Mucosa of descending colon (tissue), 3 donors: ENCODE measurements at places on chromosomes 6 and 20. TPM values are rescaled to one million over a fixed set of nuclear protein-coding genes. Genes with fewer than 3 reads are reported as not detected.

- DNase-seq, result no peak
Observed at GRCh38 chr6:37971711-37972390, 152.3 kb downstream of the ZFAND3 start.

DNA sequence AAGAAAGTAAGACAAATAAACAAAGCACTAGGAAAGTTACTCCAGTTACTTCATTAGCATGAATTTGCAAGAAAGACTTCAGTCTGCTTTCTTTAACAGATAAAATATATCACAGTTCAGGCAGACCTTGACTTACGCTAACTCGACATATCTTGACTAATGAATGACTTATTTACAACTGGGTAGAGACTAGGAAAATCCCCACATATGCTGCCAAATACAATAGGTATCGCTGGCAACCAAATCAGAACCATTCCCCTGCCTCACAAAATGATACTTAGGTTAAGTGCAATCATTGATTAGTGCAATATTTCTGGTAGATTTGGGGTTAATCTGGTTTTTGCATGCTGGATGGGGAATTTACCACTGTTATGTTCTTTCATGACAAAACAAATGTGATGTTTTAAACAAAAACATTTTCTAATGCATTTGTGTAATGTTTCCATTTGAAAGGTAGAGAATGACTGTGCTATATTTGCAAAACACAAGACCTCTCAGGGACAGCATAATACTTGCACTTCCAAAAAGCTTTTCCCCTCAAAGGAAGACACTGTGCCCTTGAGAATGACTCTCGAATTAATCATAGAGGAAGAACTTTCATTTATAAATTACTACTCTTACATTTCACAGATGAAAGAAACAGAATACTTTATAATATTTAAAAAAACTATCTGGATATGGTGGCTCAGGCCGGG is 101.6 kb downstream of the PRKN start:
- no peak for DNase-seq

GRCh38 chr6:21891080-21891479 is 297.5 kb downstream of the SOX4 start:
- DNase-seq, result no peak

- peak; percentile 5 for DNase-seq
Observed at GRCh38 chr6:72621291-72622093, at the start of gene KCNQ5. TSS of gene KCNQ5 (plus strand) at chr6:72622064.

DNA sequence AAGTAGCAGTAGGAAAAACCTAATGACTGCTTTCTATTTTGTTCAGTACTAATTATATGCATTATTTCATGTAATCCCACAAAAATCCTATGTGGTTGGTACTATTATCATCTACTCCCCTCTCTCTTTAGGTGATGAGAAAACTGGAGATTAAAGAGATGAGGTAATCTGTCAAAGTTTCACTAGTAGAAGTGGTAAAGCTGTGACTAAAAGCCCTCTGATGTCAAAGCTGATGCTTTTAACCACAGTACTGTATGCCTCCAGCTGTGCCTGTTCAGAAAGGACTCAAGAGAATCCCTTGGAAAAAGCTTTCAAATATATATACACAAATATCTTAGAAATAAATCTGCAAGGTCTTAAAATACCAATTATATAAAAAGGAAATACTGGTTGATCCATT is 38.0 kb downstream of the PHIP start:
- DNase-seq, result no peak

DNA sequence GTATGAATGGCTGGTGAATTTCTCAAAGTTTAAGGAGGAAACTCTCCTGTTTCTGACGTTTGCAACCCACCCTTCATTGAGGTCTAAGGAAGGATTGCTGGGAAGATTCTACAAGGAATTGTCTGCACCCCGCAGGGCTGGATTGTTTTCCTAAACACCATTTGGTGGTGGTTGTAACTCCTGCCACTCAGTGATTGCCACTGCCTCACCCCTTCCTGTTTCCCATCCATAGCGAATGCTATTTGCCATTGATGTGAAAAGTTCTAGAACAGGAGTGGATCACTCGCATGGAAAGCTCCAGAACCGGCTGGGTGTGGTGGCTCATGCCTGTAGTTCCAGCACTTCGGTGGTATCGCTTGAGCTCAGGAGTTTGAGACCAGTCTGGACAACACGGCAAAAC is 8.7 kb upstream of the DSP start:
- DNase-seq, result no peak

The RCAN2 gene
- 5.1 TPM for total RNA-seq

The CST4 gene
- total RNA-seq, result not detected

GRCh38 chr6:164095056-164095455 is 680.5 kb downstream of the QKI start:
- no peak for DNase-seq

The ZNF334 gene
- 1.2 TPM for total RNA-seq

DNA sequence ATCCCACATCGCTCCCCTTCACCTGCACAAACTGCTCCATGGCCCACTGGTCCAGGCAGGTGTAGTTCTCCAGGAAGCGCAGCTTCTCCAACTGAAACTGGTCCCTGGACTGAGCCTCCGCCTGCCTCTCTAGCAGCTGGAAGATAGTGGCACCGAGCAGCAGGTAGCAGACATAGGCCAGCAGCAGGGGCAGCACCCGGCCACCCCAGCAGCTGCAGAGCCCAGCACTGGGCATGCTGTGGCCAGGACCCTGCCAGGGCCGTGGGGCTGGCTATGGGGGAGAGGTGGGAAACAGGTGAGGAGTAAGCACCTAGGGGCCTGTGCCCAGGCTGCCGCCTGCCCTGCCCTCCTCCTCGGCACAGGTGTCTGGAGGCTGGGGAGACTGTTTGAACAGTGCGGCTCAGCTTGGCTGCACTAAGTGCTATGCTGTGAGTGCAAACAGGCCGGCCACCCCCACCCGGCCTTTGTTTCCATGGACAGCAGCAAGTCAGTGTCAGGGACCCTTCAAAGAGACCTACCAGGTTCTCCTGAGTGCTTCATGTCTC is at the start of gene KCNK16:
TSS of gene KCNK16 (minus strand) at position 397 of the 545 bp plus-strand sequence. CDS start at position 235, 162 bp downstream.
- no peak for DNase-seq

DNA sequence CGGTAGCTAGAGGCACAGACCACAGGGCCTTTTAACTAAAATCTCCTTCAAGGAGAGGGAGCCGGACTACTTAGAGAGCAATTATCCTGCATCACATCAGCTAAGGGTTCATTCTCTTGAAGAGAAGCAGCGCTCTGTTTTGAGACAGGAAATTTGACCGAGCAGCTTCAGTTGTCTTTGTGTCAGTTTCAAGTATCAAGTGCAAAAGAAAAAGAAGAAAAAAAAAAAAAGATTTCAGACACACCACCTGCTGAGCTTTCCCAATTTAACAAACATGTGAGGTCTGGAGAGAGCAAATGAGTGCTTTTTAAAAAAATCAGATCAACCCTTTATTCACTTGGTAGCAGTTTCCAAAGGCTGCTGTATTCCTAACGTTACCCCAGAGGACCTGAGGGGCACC is 273.5 kb upstream of the POU3F2 start:
- no peak for DNase-seq

The SAMD5 gene
- total RNA-seq, result 4.7 TPM

The KATNA1 gene
- 16.8 TPM for total RNA-seq

GRCh38 chr6:168504366-168504765 is 63.4 kb downstream of the SMOC2 start:
- no peak for DNase-seq

GRCh38 chr20:9082741-9083140 is 13.9 kb downstream of the PLCB4 start:
- no peak for DNase-seq

The BANF2 gene
- total RNA-seq, result not detected

- DNase-seq, result no peak
Observed at GRCh38 chr6:137871291-137871690, 4.2 kb downstream of the TNFAIP3 start.

- DNase-seq, result no peak
Observed at GRCh38 chr6:39777218-39777617, 15.0 kb upstream of the DAAM2 start.
